ENCODE measurements at places on chromosomes 1 and 21.

- no peak for DNase-seq
These were observed 66.7 kb downstream of the MAGI3 start for GRCh38 chr1:113456967-113457366.

DNA sequence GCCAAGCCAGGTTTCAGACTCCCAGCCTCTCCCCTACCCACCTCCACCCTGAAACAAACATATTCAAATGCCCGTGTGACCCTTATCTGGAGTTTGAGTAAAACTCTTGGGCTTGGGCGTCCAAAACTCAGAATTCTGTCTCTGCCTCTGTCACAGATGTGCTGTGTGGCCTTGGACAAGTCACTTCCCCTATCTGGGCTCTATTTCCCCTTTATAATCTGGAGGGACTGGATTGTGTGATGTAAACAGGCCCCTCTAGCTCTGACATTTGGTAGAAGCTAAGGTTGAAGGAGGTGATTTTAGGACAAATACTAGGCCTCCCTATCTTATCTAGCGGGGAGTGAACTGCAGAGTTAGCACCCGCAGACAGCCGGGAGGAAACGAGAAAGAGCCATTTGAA lies 67.5 kb downstream of the IGSF21 start:
- DNase-seq: no peak

DNA sequence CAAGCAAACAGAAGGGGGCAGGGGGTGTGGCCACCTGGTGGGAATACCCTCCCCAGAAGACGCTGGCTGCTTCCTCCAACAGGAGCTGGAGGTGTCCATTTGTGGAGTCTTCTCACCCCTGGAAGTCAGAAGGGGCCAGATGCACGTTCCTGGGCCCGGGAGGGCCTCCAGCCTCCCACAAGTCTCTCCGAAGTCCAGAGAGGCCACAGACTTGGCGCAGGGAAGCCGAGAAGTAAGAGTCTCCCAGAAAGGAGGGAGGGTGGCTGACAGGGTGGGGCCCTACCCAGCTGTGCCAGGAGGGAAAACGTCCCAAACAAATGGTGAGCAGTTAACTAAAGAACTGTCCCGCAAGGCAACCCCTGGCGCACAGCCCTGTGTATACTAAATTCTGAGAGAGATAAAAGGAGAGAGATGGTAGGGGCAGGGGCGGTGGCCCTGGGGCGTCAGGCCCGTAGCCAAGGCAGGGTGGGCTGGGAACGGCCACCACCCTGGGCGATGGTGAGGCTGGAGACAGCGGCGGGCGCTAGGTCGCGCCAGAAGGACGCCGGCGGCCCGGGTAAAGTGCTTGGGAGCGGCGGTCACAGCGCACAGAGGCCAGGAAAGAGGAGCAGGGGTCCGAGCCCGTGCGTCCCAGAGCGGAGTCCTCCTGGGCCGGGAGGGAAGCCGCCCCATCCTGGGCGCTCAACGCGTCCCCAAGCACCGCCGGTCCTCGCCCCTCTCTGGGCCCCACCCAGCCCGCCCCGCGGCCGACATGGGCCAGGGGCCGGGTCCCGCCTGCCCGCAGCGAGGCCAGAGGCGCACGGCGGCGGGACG lies 1.2 kb downstream of the CHD5 start:
- DNase-seq: no peak

DNA sequence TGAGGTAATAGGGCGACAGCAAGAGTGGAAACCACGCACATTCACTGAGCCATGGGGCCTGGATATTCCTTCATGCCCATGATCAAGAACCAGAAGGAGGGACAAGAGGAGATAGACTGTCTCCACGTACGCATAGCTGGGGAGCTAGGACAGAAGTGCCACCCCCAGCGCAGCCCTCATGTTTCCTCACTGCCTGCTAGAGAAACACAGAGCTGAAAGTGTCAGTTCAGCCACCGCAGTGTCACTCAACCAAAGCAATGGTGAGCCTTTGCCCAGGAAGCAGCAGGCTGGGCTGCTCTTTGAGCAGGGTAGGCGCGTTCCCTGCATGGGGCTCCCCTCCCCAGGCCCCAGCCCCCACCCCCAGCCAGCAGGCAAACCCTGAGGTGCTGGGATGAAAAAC lies 68.5 kb downstream of the STUM start:
- DNase-seq: no peak

DNA sequence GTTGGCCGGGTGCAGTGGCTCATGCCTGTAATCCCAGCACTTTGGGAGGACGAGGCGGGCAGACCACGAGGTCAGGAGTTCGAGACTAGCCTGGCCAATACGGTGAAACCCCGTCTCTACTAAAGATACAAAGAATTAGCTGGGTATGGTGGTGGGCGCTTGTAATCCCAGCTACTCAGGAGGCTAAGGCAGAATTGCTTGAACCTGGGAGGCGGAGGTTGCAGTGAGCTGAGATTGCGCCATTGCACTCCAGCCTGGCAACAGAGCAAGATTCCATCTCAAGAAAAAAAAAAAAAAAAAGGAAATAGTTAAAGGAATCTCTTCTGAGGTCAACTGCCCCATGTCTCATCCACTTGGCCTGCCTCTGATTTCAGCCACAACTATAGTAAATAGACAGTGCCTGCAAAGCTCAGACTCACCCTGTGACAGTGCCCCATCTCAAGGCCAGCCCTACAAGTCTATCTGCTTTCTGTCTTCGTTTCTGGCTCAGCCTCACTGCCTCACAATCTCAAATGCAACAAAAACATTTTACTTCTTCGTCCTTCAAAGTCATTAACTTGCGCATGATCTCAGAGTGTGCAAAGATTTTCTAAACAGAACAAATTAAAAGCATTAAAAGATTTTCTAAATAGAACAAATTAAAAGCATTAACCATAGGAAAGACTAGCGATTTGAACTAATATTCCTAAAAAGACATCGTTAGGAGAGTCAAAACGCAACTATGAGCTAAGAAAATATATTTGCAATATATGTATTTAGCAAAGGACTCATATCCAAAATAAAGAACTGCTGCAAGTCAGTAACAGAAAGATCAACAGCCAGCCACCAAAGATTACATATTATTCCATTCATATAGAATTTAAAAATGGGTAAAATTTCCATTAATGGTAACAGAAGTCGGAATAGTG lies 65.0 kb upstream of the PRDX6 start:
- no peak for DNase-seq

GRCh38 chr1:21742578-21742977 lies 40.4 kb downstream of the USP48 start:
- DNase-seq: no peak

DNA sequence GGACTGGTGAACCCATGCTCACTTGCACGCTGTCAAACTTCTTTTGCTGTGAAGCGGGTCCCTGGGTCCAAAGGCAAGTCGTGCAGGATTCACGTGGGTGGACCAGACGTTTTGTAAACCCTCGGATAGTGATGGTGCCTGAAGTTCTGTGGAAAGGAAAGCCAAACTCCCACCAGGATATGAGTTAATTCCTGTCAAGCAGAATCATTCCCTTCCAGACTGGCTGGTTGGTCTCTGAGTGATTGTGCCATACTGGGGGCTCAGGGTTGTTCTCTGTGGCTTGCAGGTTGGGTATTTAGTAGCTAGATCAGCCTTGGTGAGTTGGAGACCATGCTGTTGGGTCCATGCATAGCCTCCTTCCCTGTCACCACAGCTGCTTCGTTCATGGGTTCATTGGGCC lies 32.7 kb upstream of the IGSF5 start:
- no peak for DNase-seq

- no peak for DNase-seq
These were observed 5.8 kb downstream of the OR6P1 start for GRCh38 chr1:158564608-158565007.

DNA sequence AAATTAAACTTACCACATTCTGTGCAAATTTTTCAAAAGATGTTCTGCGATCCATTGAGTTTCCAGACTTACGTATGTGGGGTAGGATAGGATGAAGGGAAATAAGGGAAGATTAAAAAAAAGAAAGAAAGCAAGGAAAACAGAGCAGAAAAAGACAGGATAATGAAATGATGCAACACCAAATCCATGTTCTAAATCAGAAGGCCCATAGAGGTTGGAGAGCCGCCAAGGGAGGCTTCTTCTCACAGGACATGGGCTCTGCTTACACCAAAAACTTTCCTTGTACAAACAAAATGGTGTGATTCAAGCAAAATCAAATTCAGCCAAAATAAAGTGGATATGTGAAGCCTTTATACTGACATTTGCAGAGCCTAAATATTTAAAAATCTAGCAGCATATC lies 189.5 kb upstream of the GREM2 start:
- DNase-seq: no peak

DNA sequence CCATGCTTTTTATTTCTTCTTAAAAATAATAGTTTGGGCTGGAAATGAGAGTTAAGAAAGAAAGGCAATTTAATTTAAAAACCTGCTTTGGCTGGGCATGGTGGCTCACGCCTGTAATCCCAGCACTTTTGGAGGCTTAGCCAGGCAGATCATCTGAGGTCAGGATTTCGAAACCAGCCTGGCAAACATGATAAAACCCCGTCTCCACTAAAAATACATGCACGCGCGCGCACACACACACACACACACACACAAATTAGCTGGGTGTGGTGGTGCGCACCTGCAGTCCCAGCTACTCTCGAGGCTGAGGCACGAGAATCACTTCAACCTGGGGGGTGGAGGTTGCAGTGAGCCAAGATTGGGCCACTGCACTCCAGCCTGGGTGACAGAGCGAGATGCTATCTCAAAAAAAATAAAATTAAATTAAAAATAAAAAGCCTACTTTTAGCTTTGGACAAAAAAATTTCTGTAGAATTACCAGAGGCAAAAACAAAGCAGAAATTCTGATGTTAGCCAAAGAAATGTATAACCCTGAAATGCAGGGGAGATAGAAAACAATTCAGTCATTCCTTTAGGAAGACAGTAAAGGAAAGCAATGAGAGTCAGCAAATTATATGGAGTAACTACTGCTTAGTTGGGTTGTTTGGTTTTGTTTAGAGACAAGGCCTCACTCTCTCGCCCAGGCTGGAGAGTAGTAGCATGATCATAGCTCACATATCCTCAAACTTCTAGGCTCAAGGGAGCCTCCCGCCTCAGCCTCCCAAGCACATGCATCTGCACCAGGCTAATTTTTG lies 15.7 kb upstream of the IPP start:
- DNase-seq: no peak

- no peak for DNase-seq
These were observed 15.8 kb upstream of the NPHP4 start for GRCh38 chr1:6008084-6008415.

GRCh38 chr1:210262897-210263272 lies 30.3 kb downstream of the SERTAD4 start:
- DNase-seq: no peak

- DNase-seq: no peak
These were observed 406.7 kb downstream of the DISC1 start for GRCh38 chr1:232033285-232033684.

GRCh38 chr1:181595234-181595633 lies 111.9 kb downstream of the CACNA1E start:
- no peak for DNase-seq

- DNase-seq: no peak
These were observed 62.7 kb downstream of the AGPAT3 start for GRCh38 chr21:43927591-43928221.

Data from activated CD4-positive, alpha-beta T cell treated with anti-CD3 and anti-CD28 coated beads for 1 hour (primary cell).